IPS DF 6.9 (cell line): ENCODE measurements at places on chromosomes 6 and 20.

DNA sequence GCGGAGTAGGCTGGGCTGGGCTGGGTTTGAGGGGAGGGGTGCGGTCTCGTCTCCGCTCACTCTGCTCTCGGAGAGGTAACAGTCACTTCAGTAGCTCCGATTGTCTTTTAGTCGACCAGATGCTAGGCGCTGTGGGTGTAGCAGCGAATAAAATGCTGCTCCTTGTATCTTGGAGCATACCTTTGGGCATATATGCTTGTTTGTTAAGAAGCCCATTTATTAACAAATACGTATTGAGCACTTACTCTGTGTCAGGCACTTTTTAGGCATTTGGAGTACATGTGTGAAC is 545 bp downstream of the ACTR5 start:
- no peaks in the 10 kb centered on the region; the same call in 1 of the 2 replicates for H3K27me3 ChIP-seq
- peak overlapping the region; percentile 99; the same call in 1 of the 2 replicates for H3K4me3 ChIP-seq
- H3K36me3 ChIP-seq, result no peaks in the 10 kb centered on the region

- no peak overlapping the region for H3K27ac ChIP-seq
- no peak for DNase-seq
- no peak overlapping the region for H3K4me3 ChIP-seq
- H3K4me1 ChIP-seq, result no peaks in the 10 kb centered on the region
- H3K27me3 ChIP-seq, result no peaks in the 10 kb centered on the region
- no peaks in the 10 kb centered on the region for H3K36me3 ChIP-seq
Observed at GRCh38 chr20:8187740-8188139, 55.7 kb downstream of the PLCB1 start.

GRCh38 chr6:16844183-16844582 is 82.9 kb upstream of the ATXN1 start:
- no peak overlapping the region for H3K27ac ChIP-seq
- no peak for DNase-seq
- H3K36me3 ChIP-seq, result no peaks in the 10 kb centered on the region
- H3K4me1 ChIP-seq, result no peaks in the 10 kb centered on the region
- H3K27me3 ChIP-seq, result no peaks in the 10 kb centered on the region

- H3K27me3 ChIP-seq, result no peaks in the 10 kb centered on the region
- H3K27ac ChIP-seq, result no peak overlapping the region
- no peaks in the 10 kb centered on the region for H3K36me3 ChIP-seq
- H3K4me3 ChIP-seq, result no peak overlapping the region
- H3K4me1 ChIP-seq, result peaks cover 1% of the 10 kb centered on the region; the same call in 1 of the 2 replicates
- no peak for DNase-seq
Observed at GRCh38 chr20:6735942-6736845, 31.3 kb upstream of the BMP2 start.

DNA sequence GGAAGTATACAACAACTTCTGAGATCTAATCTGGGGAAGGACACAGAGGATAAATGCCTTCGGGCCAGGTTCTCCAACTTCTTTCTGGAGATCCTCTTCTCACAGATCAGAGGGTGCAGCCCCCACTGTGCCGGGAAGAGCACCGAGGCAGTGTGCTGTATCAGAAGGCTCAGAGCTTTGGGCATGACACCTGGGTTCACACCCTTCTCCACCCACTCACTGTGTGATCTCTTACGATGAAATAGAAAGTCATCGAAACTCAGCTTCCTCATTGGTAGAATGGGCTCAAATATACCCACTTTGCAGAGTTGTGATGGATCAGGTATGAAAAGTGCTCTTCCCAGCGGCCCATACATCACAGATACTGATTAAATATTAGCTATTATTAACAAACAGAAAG is 347.5 kb upstream of the SOX4 start:
- H3K27ac ChIP-seq, result no peak overlapping the region
- no peaks in the 10 kb centered on the region for H3K36me3 ChIP-seq
- H3K4me1 ChIP-seq, result no peaks in the 10 kb centered on the region
- H3K4me3 ChIP-seq, result no peak overlapping the region
- H3K27me3 ChIP-seq, result no peaks in the 10 kb centered on the region

GRCh38 chr6:28589234-28589956 is 63.7 kb downstream of the GPX5 start:
- no peak overlapping the region for H3K27ac ChIP-seq
- no peaks in the 10 kb centered on the region for H3K36me3 ChIP-seq
- no peaks in the 10 kb centered on the region; the same call in 1 of the 2 replicates for H3K4me1 ChIP-seq
- peak overlapping the region; percentile 42; the same call in 1 of the 2 replicates for H3K4me3 ChIP-seq
- H3K27me3 ChIP-seq, result no peaks in the 10 kb centered on the region
- DNase-seq, result peak; percentile 96

DNA sequence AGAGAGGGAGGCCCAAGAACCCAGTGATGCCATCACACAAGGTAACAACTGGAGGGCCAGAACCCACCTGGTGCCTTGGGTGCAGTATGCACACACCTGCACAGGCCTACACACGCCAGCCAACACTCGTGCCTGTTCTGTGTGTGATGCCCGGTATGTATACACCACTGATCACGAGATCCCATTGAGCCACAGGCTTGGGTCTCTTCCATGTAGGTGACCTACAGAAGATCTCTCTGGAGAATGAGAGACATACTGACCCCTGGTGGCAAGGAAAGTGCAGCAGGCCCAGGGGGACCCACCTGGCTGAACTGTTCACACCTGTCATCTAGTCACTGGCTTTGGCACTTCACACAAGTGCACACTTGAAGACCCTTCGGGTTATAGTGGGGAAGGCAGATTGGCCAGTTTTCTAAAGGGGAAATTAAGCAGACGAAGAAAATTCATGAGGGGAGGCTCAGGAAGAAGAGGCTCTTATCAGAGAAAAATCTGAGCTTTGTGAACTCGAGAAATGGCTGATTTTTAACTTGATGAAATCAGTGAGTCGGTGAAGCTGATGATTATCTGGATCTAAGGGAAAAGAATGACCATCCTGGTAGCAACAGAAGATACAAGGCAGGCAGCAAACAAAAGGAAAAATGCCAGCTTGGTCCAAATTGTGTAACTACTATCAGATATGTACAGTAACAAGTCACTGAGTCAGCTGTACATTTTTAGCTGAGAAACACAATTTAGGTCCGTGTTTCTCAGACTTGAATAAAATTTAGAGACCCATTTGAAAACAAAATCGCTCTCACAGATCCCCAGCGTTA is 69.1 kb upstream of the PBOV1 start:
- H3K4me3 ChIP-seq, result no peak overlapping the region
- 0 out of 2 replicates have a peak, but pooled peaks cover 8% of the 10 kb centered on the region for H3K36me3 ChIP-seq
- peaks cover 1% of the 10 kb centered on the region; the same call in 1 of the 2 replicates for H3K4me1 ChIP-seq
- no peak for DNase-seq
- no peaks in the 10 kb centered on the region for H3K27me3 ChIP-seq
- H3K27ac ChIP-seq, result no peak overlapping the region

- H3K27me3 ChIP-seq, result no peaks in the 10 kb centered on the region
- no peak for DNase-seq
- peak overlapping the region; percentile 95; the same call in 1 of the 2 replicates for H3K4me3 ChIP-seq
Observed at GRCh38 chr6:167827583-167828324, 1.0 kb downstream of the AFDN start.

DNA sequence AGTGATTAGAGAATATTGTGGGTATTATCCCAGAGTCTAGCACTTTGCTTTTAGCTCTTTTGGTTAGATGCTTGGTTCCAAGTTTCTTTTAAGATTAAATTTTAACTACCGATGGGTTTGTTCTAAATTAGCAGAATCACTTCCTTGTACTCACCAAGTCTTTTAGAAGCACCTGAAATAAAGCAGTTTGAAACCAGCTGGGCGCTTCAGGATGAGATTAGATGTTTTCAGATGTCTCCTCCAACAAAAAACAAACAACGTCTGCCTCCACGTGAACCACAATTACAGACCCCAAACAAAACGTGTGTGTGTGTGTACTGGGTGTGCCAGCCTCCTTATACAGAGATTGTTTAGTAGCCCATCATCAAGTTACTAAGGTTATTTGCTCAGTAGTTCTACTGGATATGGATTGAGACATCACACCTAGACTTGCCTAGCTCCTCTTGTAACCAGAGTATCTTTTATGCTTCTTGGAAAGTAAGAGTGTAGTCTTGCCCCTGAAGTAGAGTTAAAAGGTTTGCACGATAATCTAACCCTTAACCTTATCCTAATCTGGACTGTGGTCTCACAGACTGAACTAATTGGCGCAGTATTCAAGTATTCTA is 2.3 kb downstream of the DSTN start:
- no peak overlapping the region for H3K27ac ChIP-seq
- H3K36me3 ChIP-seq, result no peaks in the 10 kb centered on the region
- no peak overlapping the region for H3K4me3 ChIP-seq
- peaks cover 2% of the 10 kb centered on the region; the same call in 1 of the 2 replicates for H3K4me1 ChIP-seq
- H3K27me3 ChIP-seq, result no peaks in the 10 kb centered on the region

- no peaks in the 10 kb centered on the region for H3K36me3 ChIP-seq
- H3K27ac ChIP-seq, result no peak overlapping the region
- H3K4me3 ChIP-seq, result no peak overlapping the region
- no peaks in the 10 kb centered on the region for H3K27me3 ChIP-seq
- no peaks in the 10 kb centered on the region for H3K4me1 ChIP-seq
- no peak for DNase-seq
Observed at GRCh38 chr6:13985663-13986325, 61.0 kb downstream of the RNF182 start.

DNA sequence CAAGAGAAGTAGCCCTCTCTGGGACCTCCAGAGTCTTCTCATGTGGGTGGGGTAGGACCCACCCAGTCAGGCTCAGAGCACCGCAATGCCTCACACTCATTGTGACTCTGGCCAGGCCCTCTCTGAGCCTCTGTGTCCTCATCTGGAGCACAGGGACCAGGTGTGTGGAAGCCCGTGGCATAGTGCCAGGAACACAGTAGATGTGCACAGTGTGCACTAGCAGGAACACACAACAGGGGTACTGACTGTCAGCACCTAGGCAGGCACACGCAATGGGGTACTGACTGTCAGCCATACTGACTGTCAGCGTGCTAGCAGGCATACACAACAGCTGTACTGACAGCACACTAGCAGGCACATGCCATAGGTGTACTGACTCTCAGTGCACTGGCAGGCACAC is 2.0 kb upstream of the STMN3 start:
- no peak overlapping the region for H3K4me3 ChIP-seq
- H3K27ac ChIP-seq, result no peak overlapping the region
- no peak for DNase-seq
- no peaks in the 10 kb centered on the region for H3K36me3 ChIP-seq
- H3K27me3 ChIP-seq, result no peaks in the 10 kb centered on the region

GRCh38 chr6:136411453-136412354 is 122.1 kb upstream of the BCLAF1 start:
- no peak for DNase-seq
- no peaks in the 10 kb centered on the region for H3K4me1 ChIP-seq
- H3K36me3 ChIP-seq, result no peaks in the 10 kb centered on the region
- H3K27me3 ChIP-seq, result no peaks in the 10 kb centered on the region
- H3K27ac ChIP-seq, result no peak overlapping the region

GRCh38 chr6:169097381-169097959 is 156.2 kb downstream of the THBS2 start:
- no peaks in the 10 kb centered on the region for H3K4me1 ChIP-seq
- no peak for DNase-seq
- no peak overlapping the region for H3K27ac ChIP-seq
- H3K36me3 ChIP-seq, result no peaks in the 10 kb centered on the region

DNA sequence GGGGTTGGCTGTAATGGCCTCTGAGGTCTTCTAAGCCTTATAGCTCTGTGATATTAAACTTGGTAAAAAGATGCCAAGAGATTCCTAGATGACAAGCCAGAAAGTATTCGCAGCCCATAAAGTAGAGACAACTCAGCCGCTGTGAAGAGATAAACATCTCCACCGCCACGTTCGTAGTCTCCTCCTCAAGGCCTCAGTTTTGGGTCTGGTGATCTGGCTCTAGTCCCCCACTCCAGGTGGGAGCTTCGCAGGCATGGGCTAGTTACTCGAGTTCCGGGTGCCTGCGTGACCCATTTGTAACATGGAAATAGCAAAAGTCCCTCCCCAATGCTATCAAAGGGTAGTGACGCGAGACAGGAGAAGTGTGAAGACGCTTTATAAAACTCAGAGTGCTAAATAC is 28.3 kb upstream of the AFDN start:
- H3K4me1 ChIP-seq, result peaks cover 2% of the 10 kb centered on the region; the same call in 1 of the 2 replicates
- no peak overlapping the region for H3K27ac ChIP-seq
- no peak for DNase-seq
- H3K27me3 ChIP-seq, result no peaks in the 10 kb centered on the region

DNA sequence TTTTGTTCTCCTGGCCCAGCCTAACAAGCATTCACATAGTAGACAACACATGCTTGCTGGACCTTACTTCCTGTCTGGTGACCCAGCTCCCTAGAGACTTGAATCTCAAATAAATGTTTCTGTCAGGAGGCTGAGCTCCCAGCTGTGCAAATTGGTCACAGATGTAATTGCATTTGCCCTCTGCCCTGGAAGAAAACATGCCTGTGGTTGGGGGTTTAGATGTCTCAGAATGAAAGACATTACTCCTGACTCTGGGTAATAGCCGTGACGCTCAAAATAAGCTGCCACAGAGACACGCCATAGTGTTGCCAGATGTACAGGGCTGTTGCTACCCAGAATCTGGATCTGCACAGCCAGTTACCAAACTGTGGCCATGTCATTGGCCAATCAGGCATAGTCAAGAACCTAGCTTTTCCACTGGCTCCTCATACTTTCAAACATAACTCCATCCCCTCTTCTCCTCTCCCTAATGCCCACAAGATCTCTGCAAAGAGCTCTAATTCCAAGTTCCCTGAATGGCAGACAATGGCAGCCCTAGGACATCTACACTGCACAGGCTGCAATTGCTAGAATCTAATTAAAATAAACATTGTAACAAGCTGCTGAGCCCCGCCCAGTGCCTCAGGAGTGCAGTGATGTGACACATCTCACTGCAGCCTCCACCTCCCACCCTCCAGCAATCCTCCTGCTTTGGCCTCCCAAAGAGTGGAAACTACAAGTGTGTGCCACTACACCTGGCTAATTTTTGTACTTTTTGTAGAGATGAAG is 32.8 kb upstream of the GMPR start:
- no peaks in the 10 kb centered on the region for H3K27me3 ChIP-seq
- H3K36me3 ChIP-seq, result no peaks in the 10 kb centered on the region
- no peak for DNase-seq
- H3K4me1 ChIP-seq, result no peaks in the 10 kb centered on the region; the same call in 1 of the 2 replicates

GRCh38 chr20:64150756-64151632 is 13.3 kb upstream of the MYT1 start:
- DNase-seq, result no peak
- H3K27ac ChIP-seq, result no peak overlapping the region
- H3K4me1 ChIP-seq, result peaks cover 4% of the 10 kb centered on the region; the same call in 1 of the 2 replicates
- no peak overlapping the region for H3K4me3 ChIP-seq
- no peaks in the 10 kb centered on the region for H3K36me3 ChIP-seq

- no peak overlapping the region for H3K4me3 ChIP-seq
- H3K27me3 ChIP-seq, result no peaks in the 10 kb centered on the region
- no peak for DNase-seq
- H3K36me3 ChIP-seq, result no peaks in the 10 kb centered on the region
- peaks cover 2% of the 10 kb centered on the region; the same call in 1 of the 2 replicates for H3K4me1 ChIP-seq
Observed at GRCh38 chr6:139625998-139626975, 251.8 kb upstream of the CITED2 start.

GRCh38 chr6:35788423-35788982 is 7.7 kb downstream of the CLPSL1 start:
- H3K4me3 ChIP-seq, result no peak overlapping the region
- no peaks in the 10 kb centered on the region for H3K27me3 ChIP-seq
- no peak for DNase-seq
- no peaks in the 10 kb centered on the region for H3K36me3 ChIP-seq
- H3K27ac ChIP-seq, result no peak overlapping the region
